Stimulated activated naive CD8-positive, alpha-beta T cell treated with anti-CD3 and anti-CD28 coated beads, Interleukin-15, amount 100 ng/mL, for 72 hours (primary cell): ENCODE measurements at places on chromosomes 4 and X.

DNA sequence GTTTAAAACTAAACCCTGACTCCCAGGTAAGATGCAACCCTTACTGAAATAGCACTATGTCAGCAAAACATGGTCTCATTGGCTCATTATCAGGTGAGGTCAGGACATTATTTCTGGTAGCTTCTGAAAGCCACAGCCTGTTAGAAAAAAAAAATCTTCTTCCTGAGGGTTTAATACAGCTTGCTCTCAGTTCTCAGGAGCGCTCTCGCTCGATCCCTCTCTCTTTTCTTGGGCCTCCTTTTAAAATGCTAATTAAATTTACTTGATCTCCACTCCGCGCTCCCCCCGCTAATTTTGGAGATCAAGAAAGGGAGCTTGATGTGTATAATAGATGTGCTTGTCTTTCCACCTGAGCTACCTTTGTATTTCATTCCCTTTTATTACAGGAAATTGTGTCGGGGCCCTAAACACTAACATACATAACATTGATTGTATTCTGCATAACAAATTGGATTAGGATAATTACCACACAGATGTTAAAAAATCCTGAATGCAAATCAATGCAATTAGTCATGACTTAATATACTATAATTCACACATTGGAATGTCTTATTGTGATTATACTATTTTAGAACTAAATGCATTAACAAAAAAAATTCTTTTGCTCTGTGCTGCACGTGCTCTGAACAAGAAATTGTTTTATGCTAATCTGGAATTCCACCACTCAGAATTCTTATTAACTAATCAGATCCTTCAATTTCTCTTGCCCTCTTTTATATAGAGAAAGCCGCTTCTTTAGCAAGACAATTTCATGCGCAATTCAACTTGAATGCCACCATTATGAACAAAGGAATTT, 101.6 kb upstream of the TEX13D start:
- DNase-seq: no peak

GRCh38 chr4:41568363-41568762, 30.4 kb downstream of the LIMCH1 start:
- DNase-seq: no peak

DNA sequence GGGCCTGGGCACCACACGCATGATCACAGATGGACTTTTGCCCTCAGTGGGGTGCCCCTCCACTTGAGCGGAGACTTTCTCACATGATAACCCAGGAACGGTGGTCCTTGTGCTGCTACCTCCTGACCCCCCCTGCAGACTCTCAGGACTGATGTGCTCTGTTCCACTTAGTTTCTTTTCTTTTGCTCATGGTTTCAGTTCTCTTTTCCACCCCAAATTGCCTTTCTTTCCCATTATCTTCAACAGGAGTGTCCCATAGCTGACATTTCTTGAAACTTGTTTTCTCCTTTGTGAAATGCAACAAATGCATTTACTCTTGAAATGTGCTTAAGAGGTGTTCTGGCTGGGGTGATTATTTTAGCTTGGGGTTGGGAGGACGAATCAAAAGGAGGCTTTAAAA, 9.0 kb downstream of the MPC1L start:
- DNase-seq: no peak

DNA sequence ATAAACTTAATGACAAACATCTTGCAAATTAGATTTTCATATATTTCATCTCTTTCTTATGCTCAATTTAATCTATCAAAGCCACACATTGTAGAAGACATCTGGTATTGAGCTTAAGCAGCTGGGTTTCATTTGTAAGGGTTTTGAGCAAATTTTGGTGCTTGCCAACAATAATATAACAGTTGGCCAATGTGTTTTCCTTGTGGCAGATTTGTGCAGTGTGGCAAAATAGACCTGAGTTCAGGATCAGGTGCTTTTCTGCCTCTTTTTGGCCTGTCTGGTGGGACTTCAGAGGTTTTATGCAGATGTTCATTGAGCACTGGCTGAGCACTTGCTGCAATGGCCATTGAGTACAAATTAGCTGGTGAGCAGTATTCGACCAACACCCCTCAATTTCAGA, 301.9 kb downstream of the BMPR1B start:
- no peak for DNase-seq

DNA sequence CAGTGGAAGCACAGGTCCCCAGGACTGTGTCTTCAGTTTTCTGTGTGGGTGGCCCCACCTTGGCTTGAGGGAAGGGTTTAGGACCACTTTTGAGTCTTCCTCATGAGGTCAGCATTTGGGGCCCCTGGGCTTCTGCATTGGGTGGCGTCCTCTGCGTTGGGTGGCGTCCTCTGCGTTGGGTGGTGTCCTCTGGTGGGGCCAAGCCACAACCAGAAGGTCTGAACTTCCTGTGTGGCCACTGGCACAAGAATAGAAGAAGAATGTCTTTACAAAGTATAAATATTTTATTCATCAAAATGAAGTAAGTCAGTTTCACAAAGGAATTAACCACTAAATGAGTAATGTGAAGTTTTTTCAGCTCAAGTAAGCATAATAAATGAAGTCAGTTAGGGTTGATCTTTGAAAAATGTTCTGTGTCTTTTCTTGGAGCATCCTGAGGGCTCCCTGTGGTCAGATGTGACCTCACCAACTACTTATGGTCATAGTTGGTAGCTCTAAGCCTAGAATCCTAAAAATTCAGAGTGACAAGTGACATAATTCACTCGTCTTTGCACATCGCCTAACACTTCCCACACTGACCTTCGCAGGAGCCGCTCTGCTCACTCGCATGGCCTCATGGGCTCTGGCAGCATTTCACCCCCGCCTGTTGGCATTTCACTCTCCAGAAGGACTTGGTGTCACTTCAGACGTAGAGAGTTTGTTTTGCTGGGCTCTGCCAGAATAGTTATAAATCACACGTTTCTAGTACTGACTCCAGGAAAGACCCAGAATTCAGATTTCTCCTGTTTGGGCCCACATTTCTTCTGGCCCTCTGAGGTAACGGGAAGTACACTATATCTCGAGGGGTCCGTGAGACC, 39.0 kb upstream of the HGFAC start:
- no peak for DNase-seq

DNA sequence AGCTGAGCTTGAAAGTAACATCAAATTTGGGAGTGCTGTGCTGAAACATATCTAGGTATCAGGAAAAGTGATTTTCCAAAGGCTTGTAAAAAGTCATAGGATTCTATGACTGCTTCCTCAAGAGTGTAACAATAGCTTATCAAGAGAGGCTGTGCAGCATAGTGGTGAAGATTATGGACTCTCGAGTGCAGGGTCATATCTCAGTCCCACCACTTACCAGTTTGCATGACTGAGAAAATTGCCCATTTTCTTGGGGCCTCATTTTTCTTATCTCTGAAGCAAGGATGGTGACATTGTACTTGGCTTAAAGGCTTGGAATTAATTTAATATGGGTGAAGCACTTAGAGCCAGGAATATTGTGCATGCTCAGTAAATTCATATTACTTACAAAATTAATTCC, 57.2 kb downstream of the AFF1 start:
- no peak for DNase-seq

DNA sequence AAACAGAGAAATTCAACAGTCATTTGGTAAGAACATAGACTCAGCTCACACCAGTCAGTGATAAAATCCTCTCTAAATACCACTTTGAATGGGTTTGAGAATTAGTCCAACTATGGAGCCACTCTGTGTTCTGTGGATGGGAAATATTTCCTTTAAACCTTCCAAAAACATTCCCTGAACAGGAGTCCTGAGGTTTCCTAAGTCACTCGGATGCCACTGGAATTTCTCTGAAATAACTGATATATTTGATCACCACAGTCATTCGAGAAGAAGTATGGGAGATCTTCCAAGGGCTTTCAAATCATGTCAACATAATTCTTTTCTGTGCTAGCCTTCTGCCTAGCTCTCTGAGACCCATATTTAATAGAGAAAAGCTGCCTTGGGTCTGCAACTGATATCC, 958.6 kb downstream of the STIM2 start:
- no peak for DNase-seq

DNA sequence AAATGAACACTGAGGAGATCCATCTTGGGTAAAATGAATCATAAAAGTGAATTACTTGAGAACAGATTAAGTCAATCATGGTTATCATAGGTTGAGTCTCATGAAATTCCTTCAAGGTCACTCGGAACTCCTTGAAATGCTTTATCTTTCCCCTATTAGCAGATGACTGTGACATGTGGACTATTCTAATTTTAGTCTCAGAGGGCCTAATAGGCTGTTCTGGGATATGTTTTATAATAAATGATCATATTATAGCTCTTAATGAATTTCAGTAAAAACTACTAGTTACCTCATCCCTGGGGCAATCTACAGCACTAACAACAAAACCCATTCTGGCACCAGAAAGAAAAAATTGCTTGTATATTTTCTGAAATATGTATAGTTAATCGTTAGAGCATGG, 44.7 kb downstream of the SPATA4 start:
- DNase-seq: no peak

GRCh38 chr4:152360045-152360410, 175.9 kb downstream of the FBXW7 start:
- DNase-seq: no peak

DNA sequence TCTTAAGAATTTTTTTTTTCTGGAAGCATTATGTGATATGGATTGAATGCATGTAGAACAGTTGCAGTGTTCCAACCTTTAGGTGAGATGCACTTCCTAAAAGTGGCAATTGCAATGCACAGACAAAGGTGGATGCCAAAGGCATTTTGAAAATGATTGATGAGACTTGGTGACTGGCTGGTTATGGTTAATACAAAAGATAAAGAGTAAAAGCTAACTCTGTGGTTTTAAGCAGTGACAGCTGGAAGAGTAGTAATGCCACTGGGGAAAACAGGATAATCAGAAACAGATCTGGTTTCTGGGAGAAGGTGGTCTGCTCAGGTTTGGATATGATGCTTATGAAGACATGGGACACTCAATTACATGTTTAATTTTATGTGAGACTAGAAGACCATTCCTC, 345.6 kb downstream of the RPA4 start:
- DNase-seq: no peak

GRCh38 chr4:164408831-164409230, 345.1 kb upstream of the SMIM31 start:
- no peak for DNase-seq

DNA sequence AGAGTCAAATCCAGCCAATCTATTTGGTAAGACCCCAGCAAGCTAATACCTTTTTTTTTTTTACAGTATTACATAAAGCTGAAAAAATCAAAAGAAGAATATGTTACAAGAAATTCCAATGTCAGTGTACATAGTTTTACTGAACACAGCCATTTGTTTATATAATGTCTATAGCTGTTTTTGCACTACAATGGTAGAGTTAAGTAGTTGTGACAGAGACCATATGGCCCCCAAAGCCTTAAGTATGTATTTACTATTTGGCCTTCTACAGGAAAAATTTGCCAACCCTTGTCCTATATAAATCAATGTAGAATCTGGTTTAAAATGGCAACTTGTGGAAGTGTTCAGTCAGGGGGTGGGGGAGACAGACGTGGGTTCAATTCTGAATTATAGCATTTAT, 60.7 kb downstream of the ANTXR2 start:
- no peak for DNase-seq

DNA sequence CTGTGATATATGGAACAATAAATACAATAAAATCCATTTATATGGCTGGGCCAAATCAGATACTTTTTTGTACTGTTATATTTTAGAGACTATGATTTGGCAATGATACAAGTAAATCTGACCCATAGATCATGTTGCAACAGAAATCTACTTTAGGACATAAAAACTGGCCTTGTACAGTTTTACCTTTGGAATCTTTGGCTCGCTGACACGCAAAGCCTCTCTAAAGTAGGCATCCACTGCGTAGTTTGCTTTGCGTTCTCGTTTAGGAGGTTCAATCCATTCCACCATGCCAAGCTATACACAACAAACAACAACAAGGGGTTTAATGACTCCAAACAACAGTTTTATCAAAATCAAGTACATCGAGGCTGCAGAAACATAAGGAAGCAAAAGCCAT, 42.4 kb downstream of the SMARCA1 start:
- no peak for DNase-seq

- DNase-seq: no peak
These were observed 589.9 kb upstream of the GALNT7 start for GRCh38 chr4:172578712-172579111.

GRCh38 chr4:16770710-16771285, 127.6 kb downstream of the LDB2 start:
- no peak for DNase-seq

DNA sequence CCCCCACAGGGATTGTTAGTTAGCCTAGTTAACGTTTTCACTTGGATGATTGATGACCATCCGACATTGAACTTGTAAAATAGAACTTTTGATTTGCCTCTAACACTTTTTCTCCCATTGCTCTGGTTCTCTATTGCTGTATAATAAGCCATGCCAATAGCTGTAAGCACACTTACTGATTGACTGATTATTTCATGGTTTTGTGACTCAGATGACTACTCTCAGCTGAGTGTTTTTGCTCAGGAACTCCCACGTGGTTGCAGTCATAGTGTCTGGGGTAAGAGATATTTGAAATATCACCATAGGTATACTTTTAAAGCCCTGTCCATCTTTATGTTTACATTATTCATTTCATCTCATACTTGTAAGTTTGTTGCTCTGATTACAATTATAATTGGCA, 1285.5 kb downstream of the STIM2 start:
- no peak for DNase-seq

DNA sequence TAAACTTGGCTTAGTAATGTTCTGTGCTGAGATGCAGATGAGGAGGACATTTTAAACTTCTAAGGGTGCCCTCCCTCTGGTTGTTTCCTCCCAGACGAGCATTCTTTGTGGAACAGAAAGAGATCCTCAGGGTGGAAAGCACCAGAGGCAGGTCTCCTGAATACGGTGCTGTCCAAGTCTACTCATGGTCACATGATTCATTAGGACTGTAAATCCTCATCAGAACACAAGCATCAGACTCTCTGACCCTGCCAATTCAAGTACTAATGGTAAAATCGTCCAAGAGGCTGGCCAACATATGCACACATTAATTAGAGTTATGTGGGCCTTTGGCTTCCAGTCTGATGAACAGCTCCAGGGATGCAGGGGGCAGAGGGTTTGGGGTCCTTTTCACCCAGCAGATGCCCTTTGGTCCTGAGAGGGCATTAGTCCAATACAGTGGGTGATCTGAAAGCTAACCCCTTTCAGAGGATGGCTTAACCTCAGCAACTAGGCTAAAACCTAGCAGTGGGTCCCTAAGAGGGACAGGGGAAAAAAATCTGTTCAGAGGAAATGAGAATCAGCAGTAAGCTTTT, 18.2 kb downstream of the HAND2 start:
- no peak for DNase-seq

GRCh38 chrX:123230798-123231197, 46.7 kb downstream of the GRIA3 start:
- no peak for DNase-seq

GRCh38 chr4:134147941-134148340, 53.6 kb downstream of the PABPC4L start:
- no peak for DNase-seq

GRCh38 chrX:87098477-87098876, 419.1 kb upstream of the KLHL4 start:
- DNase-seq: no peak

DNA sequence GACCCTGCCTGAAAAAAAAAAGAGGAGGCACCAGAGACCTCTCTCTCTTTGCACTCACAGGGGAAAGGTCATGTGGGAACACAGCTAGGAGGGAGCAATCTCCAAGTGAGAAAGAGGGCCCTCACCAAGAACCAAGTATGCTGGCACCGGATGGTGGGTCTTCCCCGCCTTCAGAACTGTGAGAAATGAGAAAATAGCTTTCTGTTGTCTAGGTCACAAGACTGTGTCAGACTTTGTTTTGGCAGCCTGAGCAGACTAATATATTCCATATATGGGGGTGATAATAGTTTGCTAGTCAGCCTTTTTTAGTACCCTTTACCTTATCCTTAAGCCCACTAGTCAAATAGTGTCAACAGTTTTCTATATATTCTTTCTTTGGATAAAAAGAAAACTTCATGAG, 193.0 kb downstream of the TRIML1 start:
- no peak for DNase-seq

GRCh38 chr4:38151873-38152272, 191.7 kb downstream of the PTTG2 start:
- no peak for DNase-seq
